ENCODE measurements at places on chromosomes 12 and 14.

- DNase-seq = no peak
These were observed 26.8 kb downstream of the AMN start for GRCh38 chr14:102949062-102949800.

- DNase-seq = no peak
These were observed 4.4 kb downstream of the SERPINA11 start for GRCh38 chr14:94448071-94448808.

DNA sequence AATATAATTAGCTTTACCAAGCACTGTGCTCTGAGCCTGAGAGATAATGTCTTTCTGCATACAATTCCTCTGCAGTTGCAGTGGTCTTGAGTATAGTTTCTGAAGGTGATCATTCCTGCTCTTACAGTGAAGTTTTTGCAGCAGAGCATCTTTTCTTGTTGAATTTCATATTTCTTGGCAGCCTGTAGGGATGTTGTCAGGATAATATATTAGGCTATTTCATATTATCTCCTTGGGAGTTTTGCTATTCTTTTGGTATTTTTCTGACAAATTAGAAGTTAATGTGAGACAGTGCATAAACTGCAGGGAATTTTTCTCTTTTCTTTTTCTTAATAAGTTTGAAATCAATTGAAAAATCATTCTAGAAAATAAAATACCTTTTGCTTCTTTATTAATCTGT lies 1502.6 kb upstream of the FLRT2 start:
- no peak for DNase-seq

DNA sequence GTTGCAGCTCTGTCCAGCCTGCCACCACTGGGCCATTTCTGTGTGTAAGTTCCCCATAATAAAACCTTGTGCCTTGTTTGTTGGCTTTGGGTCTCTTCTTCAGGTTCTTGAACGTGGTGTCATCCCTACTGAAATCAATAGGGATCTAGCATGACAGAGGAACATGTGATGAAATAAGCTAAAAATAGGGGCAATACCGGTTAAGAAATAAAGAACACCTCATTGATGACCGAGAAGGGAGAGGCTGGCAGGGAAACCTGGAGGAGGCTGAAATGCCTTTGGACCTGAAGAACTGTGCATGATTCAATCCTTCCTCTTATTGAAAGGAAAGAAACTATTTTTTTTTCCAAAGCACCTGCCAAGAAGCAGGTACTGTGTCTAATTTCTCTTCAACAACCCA lies 172.3 kb downstream of the PPM1H start:
- DNase-seq = no peak

DNA sequence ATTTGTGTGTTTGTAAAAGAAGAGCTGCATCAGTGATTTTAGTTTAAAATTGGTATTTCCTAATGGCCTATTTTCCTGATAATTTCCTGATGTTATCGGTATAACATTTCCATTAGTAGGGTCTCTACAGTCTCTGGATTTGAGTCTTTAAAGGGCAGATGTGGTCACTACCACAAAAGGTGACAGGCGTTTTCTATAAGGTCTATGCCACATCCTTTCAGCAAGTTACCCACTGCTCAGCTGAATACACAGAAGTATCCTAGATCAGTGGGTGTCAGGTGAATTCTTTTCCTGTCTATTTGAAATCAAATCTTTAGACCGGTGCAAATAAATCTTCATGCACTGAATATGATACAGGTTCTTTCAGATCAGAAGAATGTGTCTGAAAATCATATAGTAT lies 90.2 kb downstream of the LIN7A start:
- no peak for DNase-seq
